ENCODE measurements at places on chromosomes 6 and 20.

DNA sequence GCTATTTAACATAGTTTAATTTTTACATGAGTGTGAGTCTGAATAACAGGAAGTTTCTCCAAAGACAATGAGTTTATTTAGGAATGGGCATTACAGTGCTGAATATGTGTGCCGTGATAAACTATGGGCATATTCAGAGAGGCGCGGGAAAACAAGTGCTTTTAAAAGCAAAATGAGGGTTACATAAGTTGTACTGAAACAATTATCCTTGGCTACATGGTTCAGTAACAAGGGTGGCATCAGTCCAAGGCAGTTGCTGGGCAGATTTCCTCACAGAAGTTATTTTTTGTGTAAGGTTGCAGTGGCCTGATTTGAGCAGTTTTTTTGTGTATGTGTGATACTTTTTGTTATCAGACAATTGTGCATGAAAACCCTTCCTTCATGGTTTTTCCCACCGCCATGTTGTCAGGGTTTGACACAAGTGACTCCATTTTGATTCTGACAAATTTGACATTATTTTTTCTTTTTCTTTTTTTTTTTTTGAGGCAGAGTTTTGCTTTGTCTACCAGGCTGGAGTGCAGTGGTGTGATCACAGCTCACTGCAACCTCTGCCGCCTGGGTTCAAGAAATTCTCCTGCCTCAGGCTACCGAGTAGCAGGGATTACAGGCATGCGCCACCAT lies 22.3 kb upstream of the PXDC1 start:
- DNase-seq, result no peak

DNA sequence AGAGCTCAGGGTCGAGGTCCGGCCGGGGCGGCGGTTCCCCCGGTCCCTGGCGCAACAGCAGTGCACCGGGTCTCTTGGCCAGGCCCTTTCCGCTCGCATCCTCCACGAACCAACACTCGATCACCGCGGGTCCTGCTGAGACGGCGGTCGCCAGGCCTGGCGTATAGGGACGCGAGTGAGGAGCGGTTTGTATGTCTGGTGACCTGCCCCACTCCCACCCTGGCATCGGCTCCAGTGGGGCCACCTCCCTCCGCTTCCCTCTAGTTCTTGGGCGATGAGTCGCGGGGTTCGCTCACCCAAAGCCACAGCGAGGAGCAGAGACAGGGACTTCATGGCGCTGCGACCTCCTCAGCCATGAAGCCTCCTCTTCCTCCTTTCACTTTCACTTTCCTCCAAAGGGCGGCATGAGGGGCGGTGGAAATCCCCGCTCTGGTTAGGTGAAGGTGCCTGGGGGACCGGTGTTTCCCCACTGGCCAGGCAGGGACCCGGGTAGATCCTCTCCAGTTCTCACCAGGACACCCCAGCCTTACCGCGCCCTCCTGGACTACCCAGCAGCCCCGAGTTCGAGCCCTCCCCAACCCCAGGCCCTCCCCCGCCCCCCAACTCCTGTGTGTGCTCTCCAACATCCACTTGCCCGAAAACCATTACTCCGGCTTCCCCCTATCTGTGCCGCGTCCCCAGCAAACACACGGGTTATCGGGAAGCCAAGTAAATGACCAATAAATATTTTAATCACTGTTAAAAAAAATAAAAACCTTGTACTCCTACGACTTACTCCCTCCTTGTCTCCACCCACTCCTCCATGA lies at the start of gene TAPBP:
Gene TAPBP (minus strand): TSS at position 370 of the 806 bp plus-strand sequence. CDS start 37 bp downstream, at position 333.
- peak; percentile 39 for DNase-seq

GRCh38 chr20:56773749-56774148 lies 144.6 kb downstream of the TFAP2C start:
- DNase-seq, result no peak

DNA sequence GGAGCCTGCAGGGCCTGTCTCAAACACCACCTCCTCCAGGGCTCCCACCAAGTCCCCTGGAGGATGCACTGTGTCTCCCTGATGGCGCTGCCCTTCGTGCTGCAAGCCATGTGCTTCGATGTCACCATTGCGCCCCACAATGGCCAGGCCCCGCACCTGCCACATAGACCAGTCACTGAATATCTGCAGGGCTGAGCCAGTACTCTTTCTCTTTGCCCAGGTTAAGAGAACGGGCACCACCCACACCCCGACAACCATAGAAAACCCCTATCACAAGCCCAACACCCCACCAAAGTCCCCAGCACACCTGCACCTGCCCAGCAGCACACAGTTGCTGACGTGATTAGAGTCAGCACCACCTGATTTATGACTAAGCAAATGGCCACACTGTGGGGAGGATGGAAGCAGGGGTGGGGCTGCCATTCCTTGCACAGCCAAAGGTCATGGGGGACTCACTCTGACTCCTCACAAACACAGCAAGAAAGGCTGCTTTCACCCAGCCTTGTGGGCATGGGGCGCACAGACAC lies 104.3 kb downstream of the SLC23A2 start:
- no peak for DNase-seq

GRCh38 chr6:47648031-47648430 lies 50.3 kb upstream of the ADGRF4 start:
- DNase-seq, result no peak

DNA sequence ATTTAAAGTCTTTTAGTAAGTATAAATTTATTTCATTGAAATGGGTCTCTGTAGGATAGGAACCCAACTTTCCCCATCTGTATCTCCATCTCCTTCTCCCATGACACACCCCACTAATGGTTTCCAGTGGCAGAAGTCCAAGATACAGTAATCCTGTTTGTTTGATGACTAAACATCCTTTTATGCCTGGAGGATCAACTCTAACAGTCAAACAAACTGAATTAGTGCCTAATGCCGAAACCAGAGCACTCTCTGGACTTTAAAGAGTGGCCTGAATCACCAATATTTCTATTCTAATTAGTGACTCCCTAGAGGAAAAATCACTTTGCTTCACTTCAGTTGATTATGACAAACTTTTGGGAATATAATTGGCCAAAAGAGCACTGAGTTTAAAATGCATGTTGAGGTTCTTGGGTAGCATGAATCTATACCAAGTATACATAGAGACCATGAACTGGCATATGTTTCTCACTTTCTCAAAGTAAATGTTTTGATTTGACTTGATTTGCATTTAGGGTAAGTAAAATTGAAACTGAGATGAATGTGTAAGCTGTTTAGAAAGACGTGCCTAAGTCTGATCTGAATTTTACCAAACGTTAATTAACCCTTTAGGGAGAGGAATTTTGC lies 776.4 kb upstream of the NRSN1 start:
- peak; percentile 52 for DNase-seq

GRCh38 chr20:42067596-42067995 lies 449.4 kb upstream of the CHD6 start:
- no peak for DNase-seq

- DNase-seq, result no peak
These were observed 99.1 kb upstream of the PRSS16 start for GRCh38 chr6:27148404-27148795.

GRCh38 chr20:55264703-55265239 lies 740.5 kb downstream of the CBLN4 start:
- DNase-seq, result no peak

DNA sequence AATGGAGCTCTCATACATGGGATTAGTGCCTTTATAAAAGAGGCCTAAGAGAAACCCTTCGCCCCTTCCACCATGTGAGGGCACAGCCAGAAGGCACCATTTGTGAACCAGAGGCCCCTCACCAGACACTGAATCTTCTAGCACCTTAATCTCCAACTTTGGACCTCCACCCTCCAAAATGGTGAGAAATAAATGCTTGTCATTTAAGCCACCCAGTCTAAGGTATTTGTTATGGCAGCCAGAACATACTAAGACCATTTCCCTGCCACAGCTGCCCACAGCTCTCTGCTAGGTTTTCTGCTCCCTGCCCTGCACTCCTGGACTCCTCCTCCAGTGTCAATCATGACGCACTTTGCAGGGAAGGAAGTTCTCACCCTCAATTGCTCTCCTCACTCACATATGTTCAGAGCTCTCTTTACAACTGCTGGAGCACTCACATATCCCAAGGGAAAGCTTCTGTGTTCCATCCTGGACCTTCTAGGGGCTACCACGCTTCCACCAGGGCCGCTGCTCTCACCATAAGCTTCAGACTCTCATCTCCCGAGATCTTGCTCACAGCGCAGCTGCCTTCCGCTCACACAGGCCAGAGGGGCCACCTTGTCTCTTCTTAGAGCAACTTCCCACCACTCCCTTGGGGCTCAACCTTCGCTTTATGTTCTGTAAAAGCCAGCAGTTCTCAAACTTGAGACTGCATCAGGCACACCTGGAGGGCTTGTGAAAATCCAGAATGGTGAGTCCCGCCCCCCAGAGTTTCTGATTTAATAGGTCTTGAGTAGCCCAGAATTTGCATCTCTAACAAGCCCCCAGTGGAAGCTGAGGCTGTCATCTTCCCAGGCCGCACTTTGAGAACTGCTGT lies 1.6 kb upstream of the LY86 start:
- DNase-seq, result no peak

DNA sequence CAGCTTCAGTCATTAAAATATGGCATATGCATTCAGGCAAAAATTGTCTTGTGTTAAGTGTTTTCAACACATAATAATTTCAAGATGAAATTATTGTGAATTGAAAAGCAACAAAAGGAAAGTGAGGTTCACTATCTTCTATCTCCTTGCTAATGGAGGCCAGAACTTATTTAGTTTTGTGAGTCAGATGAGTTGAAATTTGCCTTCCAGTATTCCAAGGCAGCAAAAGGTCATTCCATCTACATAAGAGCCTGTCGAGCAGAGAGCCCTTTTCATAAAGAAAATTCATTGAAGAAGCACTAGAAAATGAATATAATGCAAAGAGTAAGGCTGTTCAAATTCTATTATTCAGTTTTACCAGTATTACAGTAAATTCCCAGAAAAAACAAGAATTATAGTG lies 274.3 kb downstream of the PLCB1 start:
- DNase-seq, result no peak

DNA sequence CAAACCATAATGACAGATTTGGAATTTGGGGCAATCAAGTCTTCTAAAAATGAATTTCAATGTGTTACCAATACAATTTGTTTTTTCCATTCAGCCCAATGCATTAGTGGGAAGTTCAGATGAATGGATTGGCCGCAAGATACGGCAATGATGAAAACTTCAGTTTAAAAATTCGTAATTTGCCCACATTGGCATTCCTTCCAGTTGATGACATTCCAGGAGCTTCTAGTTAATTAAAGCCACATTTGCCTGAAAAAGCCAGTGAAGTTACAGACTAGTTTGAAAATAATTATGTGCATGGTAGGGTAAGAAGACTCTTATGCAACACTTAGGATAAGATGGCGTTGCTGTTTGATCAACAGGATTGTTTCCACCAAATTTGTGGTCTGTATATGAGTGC lies 46.2 kb downstream of the NHLRC1 start:
- no peak for DNase-seq

GRCh38 chr6:122222761-122223160 lies 176.7 kb upstream of the HSF2 start:
- no peak for DNase-seq

- DNase-seq, result no peak
These were observed 274.9 kb downstream of the UTRN start for GRCh38 chr6:144559865-144560593.

- no peak for DNase-seq
These were observed 175.6 kb downstream of the PHACTR1 start for GRCh38 chr6:12892151-12892550.

- DNase-seq, result peak; percentile 49
These were observed at the start of gene SLC22A23 for GRCh38 chr6:3456898-3457709. Gene SLC22A23 (minus strand): TSS chr6:3457050. CDS start chr6:3456559, 491 bp downstream.

DNA sequence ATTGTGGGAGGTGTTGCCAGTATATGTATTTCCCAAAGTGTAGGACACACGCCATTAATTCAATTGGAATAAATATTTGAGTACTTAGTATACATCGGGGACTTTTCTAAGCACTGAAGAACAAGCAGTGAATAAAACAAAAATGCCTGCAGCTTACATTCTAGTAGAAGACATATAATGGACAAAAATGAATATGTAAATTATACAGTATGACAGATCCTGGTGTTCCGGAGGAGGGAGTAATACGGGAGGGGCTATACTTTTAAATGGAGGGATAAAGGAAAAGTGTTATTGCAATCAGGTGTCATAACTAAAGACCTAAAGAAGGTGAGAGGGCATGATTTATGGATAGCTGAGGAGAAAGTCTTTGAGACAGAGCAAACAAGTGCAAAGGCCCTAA lies 15.1 kb downstream of the UBE2V1 start:
- no peak for DNase-seq

- DNase-seq, result no peak
These were observed 4.4 kb upstream of the KCNS1 start for GRCh38 chr20:45105317-45105716.

DNA sequence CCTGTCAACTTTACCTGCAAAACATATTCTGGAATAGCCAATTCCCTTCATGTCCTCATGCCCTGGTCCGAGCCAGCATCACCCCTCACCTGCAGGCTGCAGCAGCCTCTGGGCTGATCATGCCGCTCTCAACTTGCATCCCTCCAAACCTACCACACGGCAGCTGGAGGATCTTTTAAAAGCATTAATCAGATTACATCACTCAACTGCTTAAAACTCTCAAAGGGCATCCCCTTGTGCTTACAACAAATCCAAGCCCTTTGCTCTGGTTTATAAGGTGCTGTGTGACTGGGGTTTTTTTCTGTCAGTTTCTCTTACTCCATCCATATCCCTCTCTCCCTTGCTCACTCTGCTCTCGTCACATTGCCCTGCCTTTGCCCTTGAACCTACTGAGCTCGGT lies 24.0 kb downstream of the CD40 start:
- peak; percentile 30 for DNase-seq

DNA sequence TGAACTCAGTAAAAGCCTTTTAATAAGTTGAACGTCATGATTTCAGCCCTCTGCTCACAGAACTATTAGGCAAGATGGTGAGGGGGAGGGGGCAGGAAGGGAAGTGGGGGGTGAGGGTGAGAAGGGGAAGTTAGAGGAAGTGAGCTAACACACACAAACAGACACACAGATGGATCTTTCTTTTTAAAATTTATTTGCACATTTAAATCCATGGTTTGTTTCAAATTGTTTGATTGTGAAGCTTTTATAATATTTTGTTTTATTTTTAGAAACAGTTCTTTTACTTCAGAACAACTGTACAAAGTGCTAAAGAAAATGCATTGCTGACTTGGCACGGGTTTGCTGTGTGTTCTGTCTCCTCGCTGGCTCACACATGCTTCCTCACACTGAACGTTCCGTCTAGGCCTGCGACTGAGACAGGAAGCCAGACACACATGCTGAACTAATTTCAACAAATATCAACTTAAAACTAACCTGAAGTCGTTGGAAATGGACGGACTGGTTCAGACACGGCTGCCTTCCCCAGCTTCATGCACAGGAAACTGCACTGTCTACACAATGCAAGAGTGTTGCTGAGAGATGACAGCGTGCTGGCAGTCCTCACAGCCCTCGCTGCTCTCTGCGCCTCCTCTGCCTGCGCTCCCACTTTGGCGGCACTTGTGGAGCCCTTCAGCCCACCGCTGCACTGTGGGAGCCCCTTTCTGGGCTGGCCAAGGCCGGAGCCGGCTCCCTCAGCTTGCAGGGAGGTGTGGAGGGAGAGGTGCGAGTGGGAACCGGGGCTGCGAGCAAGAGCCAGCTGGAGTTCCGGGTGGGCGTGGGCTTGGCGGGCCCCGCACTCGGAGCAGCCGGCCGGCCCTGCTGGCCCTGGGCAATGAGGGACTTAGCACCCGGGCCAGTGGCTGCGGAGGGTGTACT lies 8.1 kb upstream of the ZBP1 start:
- no peak for DNase-seq
